ENCODE measurements at places on chromosomes 1 and 21. TPM values are rescaled to one million over a fixed set of nuclear protein-coding genes. Genes with fewer than 3 reads are reported as not detected.
A peak's percentile ranks its signal among the peaks of the same experiment; 100 is the strongest.

GRCh38 chr1:228219962-228220780, 12.3 kb downstream of the OBSCN start:
- DNase-seq = no peak

DNA sequence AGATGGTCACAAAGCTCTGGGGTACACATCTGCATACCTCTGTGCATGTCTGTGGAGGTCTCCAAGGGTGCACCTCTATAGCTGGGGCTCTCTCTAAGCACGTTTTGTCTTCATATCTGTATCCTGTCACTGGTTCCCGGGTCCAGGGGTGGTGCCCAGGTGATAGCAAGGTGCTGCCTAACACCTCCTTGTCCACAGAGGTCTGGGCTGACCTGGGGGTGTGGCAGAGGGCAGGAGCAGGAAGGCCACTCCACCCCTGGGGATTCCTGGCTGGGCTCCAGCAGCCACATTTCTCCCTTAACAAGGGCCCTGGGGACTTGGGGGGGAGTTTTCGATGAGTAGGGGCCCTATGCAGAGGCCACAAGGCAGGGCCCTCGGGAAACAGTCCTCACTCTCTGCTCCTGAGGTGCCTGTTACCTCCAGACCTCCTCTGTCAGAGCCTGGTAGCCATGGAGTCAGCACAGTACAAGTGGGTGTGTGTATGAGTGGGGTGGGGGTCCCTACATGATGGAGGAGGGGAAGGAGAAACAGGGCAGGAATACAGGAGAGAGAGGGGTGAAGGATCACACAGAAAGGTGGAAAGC, 7.0 kb upstream of the CDCP2 start:
- DNase-seq = no peak

DNA sequence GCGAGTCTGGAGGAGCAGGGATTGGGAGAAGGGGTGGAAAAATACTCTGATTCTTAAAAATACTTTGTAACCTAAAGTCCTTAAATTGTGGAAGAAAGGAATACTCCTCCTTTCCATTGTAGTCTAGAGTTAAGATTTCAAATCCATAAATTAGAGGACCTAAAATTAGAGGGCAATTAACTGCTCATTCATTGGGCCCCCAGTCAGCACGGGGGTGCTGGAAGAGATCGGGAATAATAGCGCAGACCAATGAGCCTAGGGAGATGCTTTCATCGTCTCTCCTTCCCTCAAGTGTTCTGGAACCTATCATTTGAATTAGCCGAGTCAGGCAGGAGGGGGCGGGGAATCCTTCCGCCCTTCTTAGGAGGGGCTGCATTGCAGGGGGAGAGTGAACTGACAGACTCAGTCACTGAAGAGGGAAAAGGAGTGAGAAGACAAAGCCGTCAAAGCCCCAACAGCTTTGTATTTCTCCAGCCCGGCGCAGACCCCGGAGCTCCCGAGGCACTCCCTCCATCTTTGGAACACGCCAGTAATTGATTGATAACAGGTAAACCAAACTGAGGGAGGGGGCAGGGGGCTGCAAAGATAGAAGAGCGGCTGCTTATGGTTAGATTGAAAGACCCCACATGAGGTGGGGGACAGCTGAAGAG, at the start of gene MLLT11:
TSS of gene MLLT11 (plus strand) at position 391 of the 650 bp plus-strand sequence. CDS start 6,828 bp downstream, outside the sequence.
- peak; percentile 67 for DNase-seq

- DNase-seq = peak; percentile 31
Observed at GRCh38 chr1:38727684-38728584, 131.6 kb downstream of the RRAGC start.

GRCh38 chr21:44966135-44967081, 26.6 kb downstream of the SLX9 start:
- no peak for DNase-seq

- DNase-seq = peak; percentile 57
Observed at GRCh38 chr1:224733027-224733911, 117.2 kb downstream of the CNIH3 start.

DNA sequence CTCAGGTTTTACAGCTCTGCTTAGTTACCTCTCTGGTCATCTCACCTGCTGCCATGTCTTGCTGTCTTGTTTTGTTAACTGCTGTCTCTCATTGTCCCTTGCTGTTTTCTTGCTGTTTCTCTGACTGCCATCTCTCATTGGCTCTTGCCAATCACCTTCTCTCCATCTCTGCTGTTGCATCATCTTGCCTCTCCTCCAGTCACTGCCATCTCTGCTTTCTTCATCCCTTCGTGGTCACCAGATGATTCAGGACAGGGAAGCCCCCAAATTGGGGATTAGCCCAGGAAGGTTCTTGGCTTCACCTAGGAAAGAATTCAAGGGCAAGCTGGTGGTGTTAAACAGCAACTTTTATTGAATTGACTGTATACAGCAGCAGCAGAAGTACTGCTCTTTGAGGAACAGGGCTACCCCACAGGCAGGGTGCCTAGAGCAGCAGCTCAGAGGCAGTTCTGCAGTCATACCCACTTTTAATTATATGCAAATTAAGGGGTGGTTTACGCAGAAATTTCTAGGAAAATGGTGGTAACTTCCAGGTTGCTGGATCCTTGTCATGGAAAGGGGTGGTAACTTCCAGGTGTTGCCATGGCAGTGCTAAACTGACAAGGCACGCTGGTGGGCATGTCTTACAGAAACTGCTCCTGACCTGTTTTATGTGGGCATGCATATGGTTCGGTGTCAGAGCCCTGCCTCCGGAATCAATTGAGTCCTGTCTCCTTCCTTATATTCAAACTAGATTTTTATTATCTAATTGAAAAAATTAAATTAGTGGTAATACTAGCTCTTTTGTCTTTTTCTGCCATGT, 33.4 kb downstream of the SUCO start:
- DNase-seq = no peak

DNA sequence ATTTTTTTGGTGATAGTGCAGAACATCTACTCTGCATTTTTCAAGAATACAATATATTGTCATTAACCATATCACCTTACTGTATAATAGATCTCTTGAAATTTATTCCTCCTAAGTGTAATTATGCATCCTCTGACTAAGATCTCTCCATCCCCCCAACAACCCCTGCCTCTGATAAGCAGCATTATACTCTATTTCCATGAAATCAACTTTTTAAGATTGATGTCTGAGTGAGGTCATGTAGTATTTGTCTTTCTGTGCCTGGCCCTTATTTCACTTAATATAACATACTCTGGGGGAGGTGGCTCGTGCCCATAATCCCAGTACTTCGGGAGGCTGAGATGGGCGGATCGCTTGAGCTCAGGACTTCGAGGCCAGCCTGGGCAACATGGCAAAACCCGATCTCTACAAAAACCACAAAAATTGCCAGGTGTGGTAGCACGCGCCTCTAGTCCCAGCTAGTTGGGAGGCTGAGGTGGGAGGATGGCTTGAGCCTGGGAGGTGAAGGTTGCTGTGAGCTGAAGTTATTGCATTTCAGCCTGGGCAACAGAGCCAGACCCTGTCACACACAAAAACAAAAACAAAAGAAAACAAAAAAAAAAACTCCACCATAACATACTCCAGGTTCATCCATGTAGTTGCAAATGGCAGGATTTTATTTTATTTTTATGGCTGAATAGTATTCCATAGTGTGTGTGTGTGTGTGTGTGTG, 5.7 kb downstream of the ACOT11 start:
- no peak for DNase-seq

- DNase-seq = no peak
Observed at GRCh38 chr1:10793129-10793651, 3.3 kb downstream of the CASZ1 start.

DNA sequence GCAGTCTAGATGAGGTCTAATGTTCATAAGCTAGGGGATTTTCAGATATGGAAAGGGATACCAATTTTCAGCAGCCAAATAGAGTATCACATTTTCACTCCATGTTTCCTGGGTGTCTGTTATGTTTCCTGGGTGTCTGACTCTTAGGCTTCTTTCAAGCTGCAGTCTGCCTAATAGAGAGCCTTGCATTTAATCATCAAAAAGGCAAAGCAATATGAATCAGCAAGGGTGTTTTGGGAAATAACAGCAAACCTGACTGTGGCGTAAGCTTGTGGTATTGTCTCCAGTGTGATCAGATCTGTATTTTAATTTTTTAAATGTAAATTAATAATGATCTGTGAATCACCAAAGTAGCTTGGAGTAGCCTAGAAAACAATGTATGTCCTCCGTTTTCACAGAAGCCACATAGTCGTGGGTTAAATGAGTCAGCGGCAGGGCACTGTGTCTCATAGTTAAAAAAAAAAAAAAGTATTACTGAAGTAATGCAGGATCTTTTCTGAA, 10.4 kb downstream of the LGALS8 start:
- DNase-seq = peak; percentile 62

DNA sequence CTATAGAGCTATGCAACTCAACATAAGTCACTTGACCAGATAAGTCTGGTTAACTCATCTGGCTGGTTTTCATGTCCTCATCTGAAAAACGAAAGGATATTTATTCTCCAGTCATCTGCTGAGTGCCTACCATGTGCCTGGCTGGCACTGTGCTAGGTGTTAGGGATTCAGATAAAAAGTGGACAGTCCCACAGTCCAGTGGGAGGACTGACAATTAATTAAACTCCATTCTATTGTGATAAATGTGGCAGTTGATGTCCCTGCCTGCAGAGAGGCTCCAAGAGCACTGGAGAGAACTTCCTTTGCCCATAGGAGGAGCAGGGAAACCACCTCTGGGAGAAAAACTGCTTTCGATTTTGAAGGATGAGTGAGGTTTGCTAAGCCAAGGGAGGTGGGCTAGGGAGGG, 5.4 kb downstream of the NUAK2 start:
- DNase-seq = no peak

DNA sequence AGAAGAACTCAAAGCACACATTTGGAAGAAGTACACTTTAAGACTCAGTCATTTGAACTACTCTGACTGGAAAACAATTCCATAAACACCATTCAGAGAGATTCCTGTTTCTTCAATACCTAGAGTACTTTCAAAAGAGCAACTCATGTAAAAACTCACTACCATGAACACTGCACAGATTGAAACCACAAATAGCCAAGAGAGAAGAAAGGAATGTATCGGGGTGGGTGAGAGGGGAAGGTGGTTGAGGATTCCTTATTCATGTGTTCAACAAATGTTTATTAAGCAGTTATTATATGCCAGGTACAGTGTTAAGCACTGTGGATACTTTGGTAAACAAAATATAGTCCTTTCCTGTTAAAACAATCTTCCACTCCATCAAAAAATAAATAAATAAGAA, 64.7 kb downstream of the NRIP1 start:
- peak; percentile 60 for DNase-seq

DNA sequence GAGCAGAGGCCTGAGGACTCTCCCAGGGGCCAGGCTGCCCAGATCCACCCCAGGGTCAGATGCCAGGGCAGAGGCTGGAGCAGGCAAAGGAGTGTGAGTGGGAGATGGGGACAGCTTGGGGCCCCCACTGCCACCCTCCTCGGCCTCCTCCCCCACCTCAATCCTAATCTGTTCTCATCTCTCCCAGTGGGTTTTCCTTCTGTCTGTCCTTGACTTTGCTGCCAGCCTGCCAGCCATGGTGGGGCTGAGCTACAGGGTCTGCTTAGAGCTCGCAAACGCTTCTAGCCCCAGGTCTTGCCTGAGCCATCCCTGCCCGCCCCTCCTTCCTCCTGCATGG, 65.3 kb downstream of the MEGF6 start:
- DNase-seq = no peak

GRCh38 chr1:172669011-172669410, 10.1 kb downstream of the FASLG start:
- DNase-seq = no peak

- DNase-seq = no peak
Observed at GRCh38 chr1:240111558-240111957, 19.9 kb downstream of the FMN2 start.

- DNase-seq = no peak
Observed at GRCh38 chr1:193185211-193185610, 1.2 kb downstream of the B3GALT2 start.

- DNase-seq = no peak
Observed at GRCh38 chr1:58430421-58431275, 115.9 kb downstream of the OMA1 start.

GRCh38 chr21:42533963-42534355, 20.3 kb downstream of the SLC37A1 start:
- DNase-seq = no peak

DNA sequence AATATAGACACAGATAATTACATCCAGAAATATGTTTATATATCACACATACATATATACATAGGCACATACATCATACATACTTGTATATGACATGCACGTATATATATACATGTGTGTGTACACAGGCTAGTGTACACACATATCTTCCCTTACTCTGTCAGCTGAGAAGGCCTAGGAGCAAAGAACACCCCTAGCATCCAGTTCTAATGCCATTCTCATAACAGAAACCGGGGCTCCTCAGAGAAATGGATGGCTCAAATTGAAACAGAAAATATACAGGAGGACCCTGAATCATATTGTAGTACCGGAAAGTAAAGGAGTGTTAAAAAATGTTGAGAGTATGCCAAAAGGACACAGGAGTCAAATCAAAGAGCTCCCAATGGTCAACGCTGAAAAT, 19.7 kb upstream of the HYI start:
- DNase-seq = no peak

DNA sequence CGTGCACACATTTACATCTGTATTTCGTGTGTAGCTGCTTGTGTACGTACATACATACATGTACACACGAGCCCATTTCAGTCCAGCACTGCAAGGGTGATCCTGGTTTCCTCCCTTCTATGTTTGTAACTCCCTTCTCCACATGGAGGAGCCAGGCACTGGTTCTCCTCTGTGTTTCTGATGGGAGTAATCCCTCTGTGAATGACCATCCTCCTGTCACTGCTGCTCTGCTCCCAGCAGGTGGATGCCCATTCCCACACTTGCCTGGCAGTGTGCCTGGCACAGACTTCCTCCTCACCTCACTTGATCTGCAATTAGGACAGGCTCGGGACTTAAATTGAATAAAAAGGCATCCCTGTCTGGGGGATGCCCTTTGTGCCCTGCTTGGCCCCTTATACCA, 37.1 kb downstream of the TRAPPC10 start:
- DNase-seq = no peak

GRCh38 chr1:205287076-205287475, 34.5 kb downstream of the NUAK2 start:
- DNase-seq = no peak

DNA sequence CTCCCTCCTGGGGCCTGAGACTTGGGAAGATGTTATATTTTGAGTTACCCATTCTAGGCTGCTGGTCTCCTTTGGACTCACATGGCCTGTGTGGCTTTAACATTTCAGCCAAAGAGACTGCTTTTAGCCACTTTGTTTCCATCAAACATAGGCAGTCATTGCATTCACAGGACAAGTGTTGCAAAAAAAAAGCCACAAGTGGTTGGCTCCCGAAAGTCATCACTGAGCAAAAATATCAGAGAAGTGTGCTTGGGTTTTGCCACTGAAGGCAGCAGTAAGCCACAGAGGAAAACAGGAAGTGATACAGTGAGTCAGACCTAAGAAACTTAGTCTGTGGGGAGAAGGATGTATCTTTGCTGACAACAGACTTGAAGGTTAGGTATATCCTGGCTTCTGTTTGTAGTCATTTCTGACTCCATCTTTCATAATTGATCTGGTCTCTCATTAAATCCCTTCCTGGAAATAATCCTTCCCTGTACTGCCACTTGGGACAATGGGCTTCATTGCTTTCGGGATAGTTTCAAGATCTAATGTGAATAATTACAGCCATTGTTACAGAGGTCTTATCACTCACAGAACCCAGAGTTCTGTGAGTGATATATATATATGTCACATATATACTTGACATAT, 80.9 kb downstream of the COLGALT2 start:
- peak; percentile 90 for DNase-seq

OR6K3 gene
- not detected for total RNA-seq

LCE6A gene
- total RNA-seq = not detected

MYBPH gene
- total RNA-seq = 2.8 TPM

CELA2B gene
- not detected for total RNA-seq

SPATA17 gene
- 0.19 TPM for total RNA-seq

S1PR1 gene
- 2.4 TPM for total RNA-seq

C4BPA gene
- not detected for total RNA-seq

MYOG gene
- 5.7 TPM for total RNA-seq

VASH2 gene
- 3.3 TPM for total RNA-seq

AQP10 gene
- total RNA-seq = not detected

BACH1 gene
- 39.7 TPM for total RNA-seq

Measured in LHCN-M2 (cell line).